ENCODE measurements at places on chromosomes 5 and 9.

DNA sequence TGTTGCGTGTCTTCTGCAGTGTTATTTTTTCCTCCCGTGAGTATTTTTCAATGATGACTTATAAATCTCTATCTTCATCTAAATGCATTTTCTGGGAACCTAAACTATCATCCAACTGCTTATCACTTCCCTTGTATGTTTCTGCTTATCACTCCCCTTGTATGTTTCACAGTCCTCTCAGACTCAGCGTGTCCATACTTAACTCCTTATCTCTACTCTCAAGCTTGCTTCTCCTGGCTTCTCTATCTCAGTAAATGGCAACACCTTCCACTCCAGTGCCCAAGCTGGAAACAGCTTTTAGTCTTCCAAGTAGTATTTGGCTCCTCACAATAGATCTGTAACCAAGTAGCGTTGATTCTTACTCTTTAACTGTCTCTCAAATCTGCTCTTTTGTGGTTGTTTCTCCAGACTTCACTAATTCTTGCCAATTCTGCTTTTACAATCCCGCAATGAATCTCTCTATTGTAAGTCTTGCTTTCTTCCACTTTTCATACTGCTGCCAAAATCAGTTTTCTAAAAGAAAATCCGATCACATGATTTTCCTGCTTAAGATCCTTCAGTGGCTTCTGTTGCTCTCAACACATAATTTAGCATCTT is 33.8 kb upstream of the TXNDC8 start:
- DNase-seq = no peak

GRCh38 chr5:94853120-94853519 is 234.7 kb downstream of the SLF1 start:
- no peak for DNase-seq

DNA sequence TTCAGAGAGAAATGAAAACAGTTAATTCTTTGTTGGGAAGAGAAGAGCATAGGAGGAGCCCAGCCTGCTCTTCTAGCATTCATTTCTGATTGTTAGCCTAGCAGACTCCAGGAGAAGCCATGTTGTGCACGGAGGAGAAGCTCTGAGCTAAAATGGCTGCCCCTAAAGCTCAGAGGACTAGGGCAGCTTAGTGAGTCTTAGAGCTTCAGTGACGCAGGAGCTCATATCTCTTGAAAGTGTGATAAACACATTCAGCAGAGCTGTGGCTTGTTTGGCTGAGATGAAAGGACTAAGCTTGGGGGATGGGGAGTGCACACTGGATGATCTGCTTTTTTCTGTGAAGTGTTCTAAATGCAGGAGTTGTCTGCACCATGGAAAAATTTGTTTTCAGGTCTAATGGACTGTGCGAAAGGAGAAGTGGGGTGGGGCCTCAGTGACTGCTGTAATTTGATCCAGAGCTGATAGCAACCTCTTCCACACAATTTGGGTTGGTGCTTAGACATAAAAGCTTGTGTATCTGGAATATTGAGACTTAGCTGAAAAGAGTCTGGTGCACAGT is 58.5 kb downstream of the ZNF462 start:
- DNase-seq = no peak

DNA sequence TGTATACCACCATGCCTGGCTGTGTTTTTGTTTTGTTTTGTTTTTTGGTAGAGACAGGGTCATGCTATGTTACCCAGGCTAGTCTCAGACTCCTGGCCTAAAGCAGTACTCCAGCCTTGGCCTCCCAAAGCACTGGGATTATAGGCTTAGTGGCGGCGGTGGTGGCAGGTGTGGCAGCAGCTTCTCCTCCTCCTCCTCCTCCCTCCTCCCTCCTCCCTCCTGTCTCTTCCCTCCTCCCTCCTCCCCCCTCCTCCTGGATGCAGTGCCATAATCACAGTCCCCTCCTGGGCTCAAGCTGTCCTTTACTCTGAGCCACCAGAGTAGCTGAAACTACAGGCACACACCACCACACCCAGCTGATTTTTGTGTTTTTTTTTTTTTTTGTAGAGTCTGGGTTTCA is 71.2 kb downstream of the UHRF2 start:
- no peak for DNase-seq

- DNase-seq = no peak
Measured at GRCh38 chr5:127439644-127440043, 77.8 kb upstream of the PRRC1 start.

DNA sequence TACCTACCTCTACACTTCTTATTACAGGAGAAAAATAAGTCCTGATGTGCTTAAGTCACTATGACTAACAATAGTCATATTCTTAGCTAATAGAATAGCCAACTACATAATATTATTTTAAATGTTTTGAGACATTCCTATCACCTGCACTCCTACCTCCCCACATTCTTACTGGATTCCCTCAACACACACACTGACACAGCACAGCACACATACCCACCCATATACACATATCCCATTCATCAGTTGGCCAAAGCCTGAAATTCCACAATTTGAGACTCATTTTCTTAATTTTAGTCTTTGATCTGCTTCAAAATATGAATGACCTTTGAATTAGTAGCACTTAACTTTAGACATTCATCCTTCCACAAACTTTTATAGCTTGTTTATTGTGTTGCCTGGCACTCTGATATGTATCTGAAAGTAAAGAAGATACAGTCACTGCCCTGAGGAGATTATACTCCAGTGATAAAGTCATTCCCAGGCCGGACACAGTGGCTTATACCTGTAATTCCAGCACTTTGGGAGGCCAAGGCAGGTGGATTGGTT is 168.3 kb upstream of the RASA1 start:
- no peak for DNase-seq

GRCh38 chr5:147375151-147375550 is 134.7 kb downstream of the DPYSL3 start:
- no peak for DNase-seq

DNA sequence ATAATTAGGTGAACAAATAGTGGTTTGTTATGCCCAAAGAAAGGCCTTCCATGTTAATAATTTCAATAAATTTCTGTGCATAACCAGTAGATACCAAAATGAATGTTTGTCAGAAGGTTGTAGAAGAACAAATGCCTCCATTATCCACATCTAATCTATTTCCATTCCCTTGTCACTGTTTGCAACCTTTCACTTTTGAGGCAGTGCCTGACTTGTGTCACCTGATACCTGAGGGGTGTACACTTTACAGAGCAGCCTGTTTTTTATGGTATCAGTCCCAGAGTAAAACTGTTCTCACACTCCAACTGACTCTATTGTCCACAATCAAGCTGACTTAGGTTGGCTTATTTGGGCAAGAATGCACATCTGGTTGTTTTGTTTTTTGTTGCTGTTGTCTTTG is 40.1 kb downstream of the FREM1 start:
- DNase-seq = no peak

DNA sequence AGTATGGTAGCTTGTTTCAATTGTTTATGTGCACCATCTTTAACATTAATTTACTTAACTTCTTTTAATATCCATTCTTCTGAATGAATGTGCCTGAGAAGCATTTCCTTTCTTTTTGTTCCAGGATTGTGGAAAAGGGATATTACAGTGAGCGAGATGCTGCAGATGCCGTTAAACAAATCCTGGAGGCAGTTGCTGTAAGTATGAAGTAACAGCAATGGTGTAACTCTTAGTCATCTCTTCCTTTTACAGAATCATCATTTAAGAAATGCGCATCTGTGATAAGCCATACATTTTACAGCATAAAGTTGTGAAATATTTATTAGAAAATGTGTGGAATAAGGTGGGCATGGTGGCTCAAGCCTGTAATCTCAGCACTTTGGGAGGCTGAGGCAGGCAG is 117.7 kb downstream of the STARD4 start:
- DNase-seq = no peak

DNA sequence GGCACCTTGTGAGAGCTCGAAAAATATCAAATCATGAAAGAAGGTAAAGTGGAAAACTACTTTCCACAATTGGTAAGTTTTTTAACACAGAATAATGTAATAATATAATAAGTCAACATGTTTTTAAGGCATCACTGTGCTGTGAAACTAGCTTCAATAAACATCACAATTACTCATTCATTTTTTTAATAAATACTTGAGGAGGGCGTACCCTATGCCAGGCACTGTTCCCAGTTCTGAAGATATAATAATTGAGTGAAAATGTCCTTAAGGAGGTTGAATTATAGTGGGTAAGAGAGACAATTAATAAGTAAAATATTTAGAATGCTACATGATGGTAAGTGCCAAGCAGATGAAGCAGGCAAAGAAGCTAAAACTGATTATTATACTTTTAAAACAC is 381.4 kb downstream of the ELAVL2 start:
- DNase-seq = no peak

- DNase-seq = no peak
Measured at GRCh38 chr5:123125962-123126732, 37.1 kb downstream of the PRDM6 start.

GRCh38 chr5:40988746-40989510 is 79.6 kb downstream of the C7 start:
- no peak for DNase-seq

GRCh38 chr5:27778121-27778520 is 739.7 kb upstream of the CDH9 start:
- no peak for DNase-seq

DNA sequence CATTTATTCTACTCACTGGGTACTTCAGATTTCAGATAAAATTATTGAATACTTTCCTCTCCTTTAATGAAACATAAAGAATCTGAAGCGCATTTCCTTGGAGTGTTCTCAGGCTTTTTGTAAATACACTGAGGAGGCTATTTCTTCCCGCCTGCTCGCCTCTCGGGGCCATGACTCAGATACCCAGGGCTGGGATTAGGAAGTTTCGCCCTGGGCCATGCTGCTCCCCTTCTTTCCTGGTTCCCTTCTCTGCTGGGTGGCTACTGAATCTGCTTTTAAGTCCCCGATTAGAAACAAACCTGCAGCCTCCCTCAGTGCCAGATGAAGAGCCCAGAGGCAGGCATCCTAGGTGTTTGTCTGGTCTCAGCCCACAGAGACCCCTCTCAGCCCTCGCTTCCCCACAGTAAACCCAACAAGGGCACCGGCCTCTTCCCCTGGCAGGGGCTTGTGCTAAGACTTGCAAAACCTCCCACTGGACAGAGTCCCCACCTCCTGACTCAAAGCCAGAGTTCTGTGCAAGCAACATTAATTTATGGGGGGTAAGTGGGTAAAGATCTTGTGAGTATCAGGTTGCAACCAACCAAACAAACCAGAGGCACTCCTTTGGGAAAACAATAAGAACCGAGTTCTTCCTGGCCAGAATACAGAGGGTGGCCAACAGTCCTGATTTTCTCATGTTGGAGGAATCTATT is 30.7 kb upstream of the IRX1 start:
- DNase-seq = no peak

- DNase-seq = no peak
Measured at GRCh38 chr9:14051419-14051818, 262.5 kb downstream of the NFIB start.

GRCh38 chr5:169626779-169627178 is 10.3 kb upstream of the DOCK2 start:
- DNase-seq = no peak

- DNase-seq = no peak
Measured at GRCh38 chr5:16869821-16870796, 66.0 kb downstream of the MYO10 start.

DNA sequence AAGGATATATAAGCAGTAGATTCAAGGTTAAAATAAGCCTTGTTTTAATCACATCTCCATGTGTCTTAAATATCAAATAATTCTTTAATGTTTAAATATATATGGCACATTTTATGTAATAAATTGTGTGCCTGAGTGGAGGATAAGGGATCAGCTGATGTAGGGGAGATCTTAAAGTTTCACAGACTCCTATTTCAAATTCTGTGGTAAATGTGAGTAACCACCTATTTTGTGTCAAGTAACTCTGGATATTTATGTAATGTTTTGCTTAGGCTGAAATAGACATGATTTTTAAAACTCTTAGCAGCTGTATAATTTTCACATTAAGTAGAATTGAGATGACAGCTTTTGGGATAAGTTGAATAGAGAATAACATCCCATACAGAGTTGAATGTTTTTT is 41.3 kb upstream of the ITGA2 start:
- DNase-seq = no peak

DNA sequence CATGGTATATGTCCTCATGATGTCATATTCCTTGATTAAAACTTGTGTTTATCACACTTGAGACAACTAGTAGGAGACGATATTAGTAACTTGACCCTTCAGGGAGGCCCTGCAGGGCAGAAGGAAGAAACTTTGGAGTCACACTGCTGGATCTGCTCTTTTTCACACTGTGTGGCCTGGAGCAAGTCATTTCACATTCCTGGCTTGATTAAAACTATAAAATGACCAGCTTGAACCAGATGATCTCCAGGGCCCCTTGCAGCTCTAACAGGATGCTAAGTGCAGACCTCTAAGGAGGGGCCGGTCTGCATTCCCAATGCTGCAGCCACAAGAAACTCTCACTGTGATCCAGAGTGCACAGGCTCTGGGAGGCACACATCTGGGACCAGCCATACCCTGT is 146.4 kb upstream of the ZNF366 start:
- no peak for DNase-seq

- DNase-seq = no peak
Measured at GRCh38 chr9:98075332-98075805, 18.8 kb downstream of the NANS start.

GRCh38 chr5:140710899-140711552 is 10.8 kb downstream of the ZMAT2 start:
- DNase-seq = no peak

GRCh38 chr5:98940581-98940980 is 11.8 kb upstream of the CHD1 start:
- no peak for DNase-seq

GRCh38 chr5:143791848-143792731 is 19.9 kb upstream of the HMHB1 start:
- DNase-seq = no peak

DNA sequence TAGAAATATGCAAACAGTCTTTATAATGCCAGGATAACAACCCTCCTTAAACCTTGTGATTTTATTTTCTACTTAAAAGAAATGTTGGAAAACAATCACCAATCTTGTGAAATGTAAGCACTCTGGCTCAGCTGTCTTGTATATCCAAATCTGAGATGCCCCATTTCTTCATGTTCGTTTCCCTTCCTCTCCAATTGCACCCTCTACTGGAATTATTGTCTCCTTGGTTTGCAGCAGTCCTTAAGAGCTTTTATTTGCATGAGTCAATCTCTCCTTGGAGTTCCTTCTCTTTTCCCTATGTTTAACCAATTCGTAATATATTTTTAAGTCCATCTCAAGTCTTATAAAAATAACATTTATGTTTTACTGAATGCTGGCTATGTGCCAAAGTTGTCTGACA is 362.0 kb upstream of the CDH10 start:
- no peak for DNase-seq

- no peak for DNase-seq
Measured at GRCh38 chr5:68021227-68021626, 194.3 kb upstream of the PIK3R1 start.

DNA sequence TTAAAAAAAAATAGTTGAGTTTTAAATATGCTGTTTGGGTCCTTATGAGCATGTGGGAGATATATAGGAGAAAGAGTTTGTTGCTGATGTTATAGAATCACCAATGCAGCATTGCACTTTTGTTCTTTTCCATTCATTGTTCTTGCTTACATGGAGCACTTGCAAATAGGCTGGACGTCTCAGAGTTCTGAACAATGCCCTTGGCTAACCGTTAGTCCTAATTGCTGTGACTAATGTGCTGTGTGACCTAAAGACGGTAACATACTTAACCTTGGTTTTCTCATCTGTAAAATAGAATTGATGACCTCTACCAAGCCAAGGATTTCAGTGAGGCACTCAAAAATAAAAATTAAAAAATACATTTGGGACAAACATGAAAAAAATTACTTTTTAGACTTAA is 29.8 kb downstream of the PIK3R1 start:
- no peak for DNase-seq
